Kidney (tissue), 22 donors: ENCODE measurements at places on chromosomes 13 and 19.

DNA sequence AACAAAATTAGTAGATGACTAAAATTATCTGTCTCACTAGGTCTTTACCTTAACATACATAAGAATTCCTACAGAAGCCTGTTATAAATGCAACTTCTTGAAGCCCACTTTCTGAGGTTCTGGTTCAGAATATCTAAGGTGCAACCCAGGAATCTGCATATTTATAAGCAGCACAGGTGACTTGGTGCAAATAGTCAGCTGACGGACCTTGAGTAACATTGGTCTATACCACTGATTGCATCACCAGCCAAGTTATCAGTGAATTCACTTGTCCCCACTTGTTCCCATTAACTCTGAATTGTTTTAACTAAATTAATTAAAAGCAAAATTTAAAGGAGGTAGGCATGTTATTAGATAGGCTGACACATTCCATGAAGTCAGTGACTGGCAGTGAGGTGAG, 109.9 kb downstream of the FRY start:
- no peak for DNase-seq

DNA sequence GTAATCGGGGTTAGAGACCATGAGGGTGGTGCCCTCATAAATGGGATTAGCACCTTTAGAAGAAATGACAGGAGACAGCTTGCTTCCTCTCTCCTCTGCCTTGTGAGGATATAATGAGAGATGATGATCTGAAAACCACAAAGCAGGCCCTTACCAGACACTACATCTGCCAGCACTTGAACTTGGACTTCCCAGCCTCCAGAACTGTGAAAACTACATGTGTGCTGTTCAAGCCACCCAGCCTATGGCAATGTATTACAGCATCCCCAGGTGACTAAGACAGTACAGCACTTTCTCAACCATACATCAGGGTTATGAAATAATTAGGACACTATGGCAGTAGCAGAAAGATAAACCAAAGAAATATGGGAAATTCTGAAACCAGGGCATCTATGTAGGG, 7.4 kb downstream of the ZNF564 start:
- no peak for DNase-seq

- no peak for DNase-seq
Measured at GRCh38 chr13:99653526-99653925, 152.3 kb downstream of the TM9SF2 start.

DNA sequence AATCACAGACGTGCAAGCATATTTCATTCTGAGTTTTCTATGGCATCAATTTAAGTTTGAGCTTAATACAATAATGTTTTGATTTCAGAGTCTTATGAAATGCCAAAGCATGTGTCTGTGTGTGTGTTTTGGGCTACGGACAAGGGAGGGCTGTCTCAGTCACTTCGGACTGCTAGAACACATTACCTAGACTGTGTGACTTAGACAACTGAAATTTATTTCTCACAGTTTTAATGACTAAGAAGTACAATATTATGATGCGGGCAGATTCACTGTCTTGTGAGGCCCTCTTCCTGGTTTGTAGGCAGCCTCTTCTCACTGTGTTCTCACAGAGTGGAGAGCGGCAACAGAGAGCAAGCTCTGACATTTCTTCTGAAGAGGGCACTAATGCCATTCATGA, 1202.0 kb downstream of the EFNB2 start:
- DNase-seq = no peak

- DNase-seq = no peak
Measured at GRCh38 chr13:110657196-110657595, 41.9 kb downstream of the NAXD start.

GRCh38 chr13:112583592-112584277, 4.2 kb downstream of the TUBGCP3 start:
- no peak for DNase-seq

GRCh38 chr19:3423183-3423829, 56.9 kb downstream of the NFIC start:
- DNase-seq = no peak

- no peak for DNase-seq
Measured at GRCh38 chr13:111130116-111130508, 15.0 kb downstream of the ARHGEF7 start.

DNA sequence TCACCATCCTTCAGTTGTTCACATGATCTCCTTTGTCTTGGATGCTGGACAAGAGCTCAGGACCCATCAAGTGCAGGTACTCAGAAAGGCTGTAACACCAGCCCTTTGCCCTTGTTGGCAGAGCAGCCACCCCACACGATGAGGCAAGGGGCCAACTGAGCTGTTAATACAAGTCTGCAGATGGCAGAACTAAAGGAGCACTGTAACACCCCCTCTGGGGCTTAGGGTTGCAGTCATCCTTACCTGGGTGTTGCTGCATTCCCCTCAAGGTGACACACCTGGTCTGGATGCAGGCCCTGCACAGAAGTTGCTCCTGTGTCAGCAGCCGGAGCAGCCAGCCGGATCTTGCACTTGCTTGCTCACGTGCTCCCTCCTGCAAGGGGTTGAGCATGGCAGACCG, 52.0 kb downstream of the STARD13 start:
- DNase-seq = no peak

- DNase-seq = no peak
Measured at GRCh38 chr13:91313581-91313980, 33.9 kb upstream of the MIR17HG start.

DNA sequence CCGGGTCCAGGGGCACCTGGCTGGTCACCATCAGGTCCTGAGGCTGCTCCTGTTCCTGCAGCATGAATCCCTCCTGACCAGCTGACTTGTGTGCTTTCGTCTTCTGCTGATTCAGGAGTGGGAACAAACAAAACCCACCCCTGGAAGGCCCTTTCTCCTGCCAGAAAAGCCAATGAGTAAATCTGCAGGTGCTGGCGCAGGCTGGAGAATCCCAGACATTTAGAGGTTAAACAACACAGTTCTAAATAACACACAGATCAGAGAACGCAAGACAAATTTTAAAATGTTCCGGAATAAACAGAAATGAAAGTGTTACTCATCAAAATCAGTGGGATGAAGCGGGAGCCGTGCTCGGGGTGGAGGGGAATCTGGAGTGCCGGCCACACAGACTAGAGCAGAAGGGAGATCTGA, 60.6 kb upstream of the C13orf46 start:
- no peak for DNase-seq

GRCh38 chr19:12865746-12866415, 15.4 kb downstream of the DNASE2 start:
- no peak for DNase-seq

DNA sequence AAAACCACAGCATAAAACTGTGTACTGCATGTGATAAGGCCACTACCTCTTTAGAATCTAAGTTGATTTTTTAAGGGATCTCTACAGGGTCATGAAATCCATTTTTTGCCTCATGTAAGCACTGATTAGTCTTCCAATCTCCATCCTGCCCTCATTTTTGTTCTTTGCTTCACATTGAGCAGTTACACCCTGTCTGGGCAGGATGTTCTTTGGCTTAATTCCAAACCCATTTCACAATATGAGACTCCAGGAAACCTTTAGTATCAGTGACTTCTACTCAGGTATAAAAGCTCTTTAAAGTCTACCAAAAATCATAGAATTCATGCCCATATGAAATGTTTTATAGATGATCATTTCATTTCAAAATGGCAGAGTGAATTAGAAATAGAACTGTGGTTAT, 592.6 kb downstream of the TBC1D4 start:
- no peak for DNase-seq

DNA sequence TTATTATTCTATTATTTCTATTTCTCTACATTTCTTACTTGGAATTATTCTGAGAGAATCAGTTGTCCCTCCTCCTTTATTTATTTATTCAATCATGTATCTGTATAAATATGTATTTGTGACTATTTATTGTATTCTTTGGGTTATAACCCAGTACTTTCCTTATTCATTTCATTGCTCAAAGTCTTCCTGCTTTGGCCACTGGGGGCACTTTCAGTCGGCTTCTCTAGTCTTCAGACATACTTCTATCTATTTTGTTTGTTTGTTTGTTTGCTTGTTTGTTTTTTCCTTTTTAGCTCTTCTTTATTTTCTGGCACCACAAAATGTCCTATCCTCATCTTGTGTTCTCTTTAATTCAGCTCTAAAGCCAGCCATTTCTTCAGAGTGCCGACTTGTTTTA, 260.4 kb downstream of the NALCN start:
- no peak for DNase-seq

- DNase-seq = no peak
Measured at GRCh38 chr13:88288326-88288725, 617.2 kb downstream of the SLITRK5 start.

- DNase-seq = no peak
Measured at GRCh38 chr19:53908106-53908934, 758 bp upstream of the CACNG7 start.

DNA sequence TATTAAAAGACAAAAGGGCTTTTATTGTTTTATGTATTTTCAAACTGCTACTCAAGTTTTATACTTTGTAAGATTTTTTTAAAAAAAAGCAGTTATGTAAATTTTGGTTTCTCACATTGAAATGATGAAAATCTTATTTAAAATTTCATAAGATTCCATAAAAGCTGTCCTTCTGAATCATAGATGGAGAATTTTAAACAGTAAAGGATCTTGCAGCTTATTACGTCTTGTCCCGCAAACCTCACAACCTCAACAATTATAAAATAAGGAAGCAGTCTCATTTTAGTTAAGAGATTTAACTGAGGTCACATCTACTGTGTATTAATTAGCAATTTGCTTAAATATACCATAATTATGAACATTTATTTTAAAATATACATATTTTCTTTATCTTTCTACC, 581.0 kb upstream of the SPRY2 start:
- no peak for DNase-seq
